ENCODE measurements at places on chromosomes 11 and 22. TPM values are rescaled to one million over a fixed set of nuclear protein-coding genes. Genes with fewer than 3 reads are reported as not detected.

UCP3 gene
- total RNA-seq = 0.82 TPM

CABP7 gene
- total RNA-seq = 1.6 TPM

MYRF gene
- 0.82 TPM for total RNA-seq

MEI1 gene
- total RNA-seq = 0.41 TPM

CSF2RB gene
- total RNA-seq = 0.41 TPM

OLFML1 gene
- 1.6 TPM for total RNA-seq

FOLR2 gene
- 5.7 TPM for total RNA-seq

TRIM34 gene
- total RNA-seq = 1.6 TPM

NAALAD2 gene
- 6.9 TPM for total RNA-seq

C22orf42 gene
- 0.41 TPM for total RNA-seq

RNF214 gene
- 15.1 TPM for total RNA-seq

XKR3 gene
- total RNA-seq = not detected

PDGFD gene
- 7.3 TPM for total RNA-seq

RIMBP3C gene
- total RNA-seq = 0.82 TPM

SERHL2 gene
- 4.9 TPM for total RNA-seq

INS gene
- total RNA-seq = not detected

TMEM121B gene
- total RNA-seq = 9.4 TPM

GRCh38 chr11:120198787-120199469 is 11.9 kb upstream of the OAF start:
- DNase-seq = no peak

DNA sequence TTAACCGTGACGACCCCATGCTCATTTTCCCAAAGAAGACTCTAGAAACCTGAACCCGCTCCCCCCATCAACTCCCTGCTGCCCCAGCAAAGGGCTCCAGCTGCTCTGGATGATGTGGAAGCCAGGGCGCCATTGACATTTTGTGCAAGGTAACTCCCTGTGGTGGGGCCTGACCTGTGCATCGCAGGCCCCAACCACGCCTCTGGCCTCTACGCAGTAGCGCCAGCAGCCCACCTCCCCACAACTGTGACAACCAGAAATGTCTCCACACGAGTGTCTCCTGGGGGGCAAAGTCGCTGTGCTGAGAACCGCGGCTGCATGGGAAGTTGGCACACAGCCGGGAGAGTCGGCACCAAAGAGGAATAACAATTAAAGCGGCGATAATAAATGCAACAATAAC is 86.9 kb upstream of the PRR5 start:
- no peak for DNase-seq

- DNase-seq = peak; percentile 58
These were observed 27.7 kb upstream of the WNT11 start for GRCh38 chr11:76234021-76234415.

DNA sequence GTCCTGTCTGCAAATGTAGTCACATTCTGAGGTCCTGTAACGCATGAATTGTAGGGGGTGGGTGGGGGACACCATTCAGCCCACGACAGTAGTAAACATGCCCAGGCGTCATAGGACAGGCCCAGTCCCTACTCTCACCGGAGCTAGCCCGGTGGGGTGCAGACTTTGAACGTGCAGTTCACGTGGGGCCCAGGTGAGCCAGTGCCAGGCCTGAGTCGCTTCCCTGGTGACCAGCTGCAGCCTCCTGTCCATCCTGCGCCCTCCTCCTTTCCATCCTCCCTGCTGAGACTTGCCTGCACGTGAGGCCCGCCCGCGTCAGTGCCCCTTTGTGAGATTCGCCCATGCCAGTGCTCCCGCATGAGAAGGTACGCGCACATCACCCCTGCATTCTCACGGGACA is 116.8 kb downstream of the WNT7B start:
- DNase-seq = no peak

DNA sequence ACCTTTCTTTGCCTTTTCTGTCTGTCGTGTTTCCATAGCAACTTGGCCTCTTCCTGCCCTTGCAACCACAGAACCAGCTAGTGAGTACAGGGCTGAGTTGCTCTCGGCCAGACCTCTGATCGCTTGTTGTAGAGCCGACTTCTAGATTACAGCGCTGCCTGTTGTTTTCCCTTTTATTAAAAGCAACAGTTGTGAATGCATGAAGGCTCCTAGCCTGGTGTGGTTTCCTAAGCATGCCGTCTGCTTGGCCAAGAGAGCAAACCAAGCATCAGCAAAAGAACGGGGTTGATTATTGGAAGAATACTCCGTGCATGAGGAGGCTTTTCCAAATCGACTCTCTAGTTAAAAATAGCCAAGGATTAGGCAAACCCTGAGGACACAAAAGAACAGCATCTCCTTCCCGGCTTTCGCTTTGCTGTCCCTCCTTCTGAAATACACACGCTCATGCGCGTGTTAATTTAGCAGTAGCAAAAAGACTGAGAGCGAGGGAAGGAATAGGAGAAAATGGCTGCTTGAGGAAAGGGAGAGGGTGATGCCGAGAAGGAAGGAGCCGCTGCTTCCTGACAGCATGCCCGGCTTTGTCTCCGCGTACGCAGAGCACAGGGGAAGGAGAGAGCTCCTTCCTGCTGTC is 71.5 kb upstream of the TTC12 start:
- DNase-seq = no peak

DNA sequence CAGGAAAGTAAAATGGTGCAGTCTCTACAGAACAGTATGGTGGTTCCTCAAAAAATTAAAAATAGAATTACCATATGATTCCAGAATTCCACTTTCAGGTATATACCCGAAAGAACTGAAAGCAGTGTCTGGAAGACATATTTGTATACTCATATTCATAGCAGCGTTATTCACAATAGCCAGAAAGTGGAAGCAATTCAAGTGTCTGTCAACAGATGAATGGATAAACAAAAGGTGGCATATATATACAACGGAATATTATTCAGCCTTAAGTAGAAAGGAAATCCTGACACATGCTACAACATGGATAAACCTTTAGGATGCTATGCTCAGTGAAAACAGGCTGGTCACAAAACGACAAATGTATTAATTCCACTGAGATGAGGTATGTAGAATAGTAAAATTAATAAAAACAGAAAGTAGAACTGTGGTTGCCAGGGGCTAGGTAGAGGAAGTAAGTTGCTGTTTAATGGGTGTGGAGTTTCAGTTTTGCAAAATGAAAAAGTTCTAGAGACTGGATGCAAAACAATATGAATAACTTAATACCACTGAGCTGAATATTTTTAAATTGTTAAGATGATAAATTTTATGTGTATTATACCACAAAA is 14.5 kb downstream of the SAA1 start:
- DNase-seq = no peak

- no peak for DNase-seq
These were observed 5.2 kb downstream of the SIK3 start for GRCh38 chr11:117092951-117093590.

DNA sequence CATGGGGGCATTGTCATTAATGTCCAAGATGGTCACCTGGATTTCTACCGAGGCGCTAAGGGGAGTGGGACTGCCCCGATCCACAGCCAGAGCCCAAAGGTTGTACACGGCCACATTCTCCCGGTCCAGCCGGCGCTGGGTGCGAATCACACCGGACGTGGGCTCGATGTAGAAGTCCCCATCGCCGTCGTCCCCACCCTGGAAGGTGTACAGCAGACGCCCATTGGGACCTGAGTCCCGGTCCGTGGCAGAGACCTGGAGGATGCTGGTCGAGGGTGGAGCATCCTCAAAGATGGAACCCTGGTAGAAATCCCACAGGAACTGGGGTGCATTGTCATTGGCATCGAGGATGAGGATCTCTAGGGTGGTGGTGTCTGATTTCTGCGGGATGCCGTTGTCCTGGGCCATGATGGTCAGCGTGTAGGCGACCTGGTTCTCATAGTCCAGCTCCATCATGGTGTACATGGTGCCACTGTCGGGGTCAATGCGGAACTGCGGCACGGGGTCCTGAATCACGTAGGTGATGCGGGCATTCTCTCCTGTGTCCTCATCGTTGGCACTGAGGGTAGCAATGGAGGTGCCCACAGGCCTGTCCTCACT is 3.1 kb downstream of the CELSR1 start:
- no peak for DNase-seq

DNA sequence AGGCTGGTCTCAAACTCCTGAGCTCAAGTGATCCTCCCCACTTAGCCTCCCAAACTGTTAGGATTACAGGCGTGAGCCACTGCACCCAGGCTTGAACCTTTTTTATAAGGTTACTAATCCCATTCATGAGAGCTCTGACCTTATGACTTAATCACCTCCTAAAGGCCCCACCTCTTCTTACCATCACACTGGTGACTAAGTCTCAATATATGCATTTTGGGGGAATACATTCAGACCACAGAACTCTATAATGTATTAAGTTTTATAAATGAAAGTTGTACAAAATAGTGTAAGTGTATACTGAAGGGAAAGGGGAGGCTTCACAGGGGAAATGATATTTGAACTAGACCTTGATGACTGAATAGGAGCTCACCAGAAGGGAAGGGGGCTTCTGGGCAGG is 28.4 kb upstream of the RBFOX2 start:
- DNase-seq = no peak

DNA sequence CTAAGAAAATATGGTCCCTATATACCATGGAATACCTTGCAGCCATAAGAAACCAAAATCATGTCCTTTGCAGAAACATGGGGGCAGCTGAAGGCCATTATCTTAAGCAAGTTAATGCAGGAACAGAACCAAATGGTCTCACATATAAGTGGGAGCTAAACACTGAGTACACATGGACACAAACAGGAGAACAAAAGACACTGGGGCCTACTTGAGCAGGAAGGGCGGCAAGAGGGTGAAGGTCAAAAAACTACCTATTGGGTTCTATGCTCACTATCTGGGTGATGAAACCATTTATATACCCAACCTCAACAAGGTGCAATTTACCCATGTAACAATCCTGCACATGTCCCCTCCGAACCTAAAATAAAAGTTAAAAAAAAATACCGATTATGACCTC is 22.5 kb downstream of the GAS2 start:
- DNase-seq = no peak

GRCh38 chr11:104000798-104001197 is 35.6 kb upstream of the DDI1 start:
- DNase-seq = no peak

- no peak for DNase-seq
These were observed 193.0 kb upstream of the SNX19 start for GRCh38 chr11:131109257-131109656.

DNA sequence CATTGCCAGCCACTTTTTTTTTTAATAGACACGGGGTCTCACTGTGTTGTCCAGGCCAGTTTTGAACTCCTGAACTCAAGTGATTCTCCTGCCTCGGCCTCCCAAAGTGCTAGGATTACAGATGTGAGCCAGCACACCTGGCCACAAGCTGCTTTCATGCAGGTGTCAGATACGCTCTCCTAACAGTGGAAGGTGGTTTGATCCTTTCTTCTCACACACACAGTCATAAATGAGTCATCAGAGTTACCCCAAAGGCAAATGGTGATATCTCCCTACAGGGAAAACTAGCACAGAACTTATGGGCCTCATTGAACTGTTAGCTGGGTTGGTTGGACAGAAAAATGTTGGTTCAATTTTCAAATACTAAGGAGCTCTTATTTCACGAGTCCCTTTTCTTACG is 38.2 kb upstream of the UBASH3B start:
- DNase-seq = no peak

- no peak for DNase-seq
These were observed 32.7 kb upstream of the GLYATL1B start for GRCh38 chr11:59053387-59053786.

GRCh38 chr22:17266251-17266971 is 47.2 kb upstream of the ADA2 start:
- no peak for DNase-seq

- DNase-seq = no peak
These were observed 751 bp downstream of the FIBIN start for GRCh38 chr11:26994631-26995095.

DNA sequence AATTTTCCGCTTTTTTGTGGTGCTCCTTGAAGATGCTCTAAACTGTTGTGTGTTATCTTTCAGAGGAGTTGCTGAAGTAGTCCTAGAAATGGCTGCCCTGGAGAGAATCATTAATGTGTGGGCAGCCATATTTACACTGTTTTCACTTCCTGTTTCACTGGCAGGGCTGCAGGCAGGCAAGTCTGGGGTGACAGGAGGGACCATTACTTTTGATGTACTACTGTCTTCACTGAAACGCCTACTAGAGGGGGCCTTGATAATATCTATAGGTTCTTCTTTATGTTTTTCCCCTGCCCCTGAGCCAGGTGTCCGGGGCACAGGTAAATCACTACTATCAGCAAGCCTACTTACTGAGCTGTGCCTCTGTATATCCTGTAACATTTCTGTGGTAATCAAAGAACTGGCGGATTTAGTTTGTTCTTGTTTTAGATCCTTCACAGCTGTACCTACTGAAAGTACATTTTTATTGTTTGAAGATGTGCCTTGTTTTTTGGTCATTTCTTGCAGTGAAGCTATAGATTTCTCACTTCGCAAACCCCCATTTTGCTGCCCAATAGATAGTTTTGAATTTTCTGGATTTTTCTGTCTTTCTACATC is 39.7 kb downstream of the ACAT1 start:
- DNase-seq = no peak

- no peak for DNase-seq
These were observed 7.4 kb upstream of the SMIM38 start for GRCh38 chr11:69148377-69148762.

- no peak for DNase-seq
These were observed 431.2 kb downstream of the METTL15 start for GRCh38 chr11:28539239-28540030.

GRCh38 chr22:27581688-27582087 is 219.9 kb downstream of the MN1 start:
- DNase-seq = peak; percentile 46

GRCh38 chr11:110971140-110971539 is 258.9 kb upstream of the ARHGAP20 start:
- no peak for DNase-seq

DNA sequence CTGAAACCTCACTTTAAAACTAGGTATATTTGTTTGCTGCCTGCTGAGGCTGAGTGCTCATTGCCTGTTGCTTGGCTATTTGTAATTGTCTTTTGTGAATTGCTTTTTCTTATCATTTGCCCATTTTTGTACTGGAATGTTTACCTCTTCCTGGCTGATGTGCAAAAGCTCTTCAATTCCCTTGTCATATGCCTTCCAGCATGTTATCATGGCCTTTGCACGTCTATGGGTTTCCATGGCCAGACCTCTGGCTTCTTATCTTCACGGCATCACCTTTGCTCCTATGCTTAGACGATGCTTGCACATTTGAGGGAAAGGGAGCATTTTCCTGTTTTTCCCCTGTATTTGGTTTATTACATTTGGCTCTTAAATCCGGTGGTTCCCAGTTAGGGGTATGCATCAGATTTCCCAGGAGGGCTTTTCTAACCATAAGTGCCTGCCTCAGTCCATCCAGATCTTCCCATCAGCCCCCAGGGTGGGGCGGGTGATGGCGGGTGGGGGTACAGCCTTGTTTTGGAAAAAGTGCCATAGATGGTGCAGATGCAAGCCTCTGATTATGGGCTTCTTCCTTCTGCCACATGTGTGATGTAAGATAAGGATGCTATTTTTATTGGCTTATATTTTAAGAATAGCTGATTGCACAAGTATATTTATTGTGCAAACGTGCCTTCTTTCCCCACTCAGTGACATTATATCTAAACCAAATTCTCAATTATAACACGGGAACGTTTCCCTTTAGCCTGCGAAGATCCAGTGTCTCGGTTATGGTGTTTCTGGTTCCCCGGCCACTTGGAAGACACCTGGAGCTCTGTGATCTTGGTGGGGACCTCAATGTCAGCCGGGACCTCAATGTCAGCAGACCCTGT is 70.6 kb upstream of the SEPTIN5 start:
- DNase-seq = no peak
